ENCODE measurements at places on chromosomes 3 and 15. TPM values are rescaled to one million over a fixed set of nuclear protein-coding genes. Genes with fewer than 3 reads are reported as not detected.

The HGD gene
- 5.9 TPM for total RNA-seq

The PCSK6 gene
- 7.3 TPM for total RNA-seq

- no peak for DNase-seq
Observed at GRCh38 chr3:98710067-98710659, 53.0 kb upstream of the ST3GAL6 start.

- no peak for DNase-seq
Observed at GRCh38 chr15:73936181-73936580, 9.9 kb downstream of the LOXL1 start.

DNA sequence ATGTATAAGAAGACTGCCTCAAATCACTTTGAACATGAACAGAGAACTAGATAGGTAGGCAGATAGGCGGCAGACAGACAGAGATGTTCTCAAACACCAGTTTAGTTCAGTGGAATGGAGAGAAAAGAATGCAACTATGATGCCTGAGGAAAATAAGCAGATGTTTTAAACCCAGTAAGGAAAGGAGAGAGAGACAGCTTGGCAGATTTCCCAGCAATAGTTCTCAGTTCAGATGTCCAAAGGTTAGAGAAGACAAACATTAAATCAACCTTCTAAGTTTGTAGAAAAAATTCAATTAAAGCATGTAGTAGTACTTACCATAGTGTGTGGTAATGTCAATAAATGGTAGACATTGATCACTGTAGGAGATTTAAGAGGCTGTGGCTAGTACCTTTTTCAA, 209.6 kb upstream of the PFN2 start:
- peak; percentile 22 for DNase-seq

DNA sequence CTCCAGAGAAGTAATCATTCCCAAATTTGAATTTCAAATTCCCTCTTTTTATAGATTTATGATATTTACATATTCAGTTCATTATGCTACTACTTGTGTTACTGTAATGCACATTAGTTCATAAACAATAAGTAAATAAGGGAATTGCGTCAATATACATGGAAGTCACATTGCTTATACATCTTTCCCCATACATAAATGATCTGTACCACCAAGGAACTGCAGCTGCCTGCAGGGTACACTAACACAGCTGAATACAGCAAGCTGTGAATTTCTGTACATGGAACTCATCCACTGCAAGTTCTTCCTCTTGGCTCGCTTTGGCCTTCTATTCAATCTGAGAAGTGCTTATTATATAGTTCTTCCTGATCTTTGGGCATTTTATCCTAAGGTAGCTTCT, 15.5 kb downstream of the CASR start:
- no peak for DNase-seq

DNA sequence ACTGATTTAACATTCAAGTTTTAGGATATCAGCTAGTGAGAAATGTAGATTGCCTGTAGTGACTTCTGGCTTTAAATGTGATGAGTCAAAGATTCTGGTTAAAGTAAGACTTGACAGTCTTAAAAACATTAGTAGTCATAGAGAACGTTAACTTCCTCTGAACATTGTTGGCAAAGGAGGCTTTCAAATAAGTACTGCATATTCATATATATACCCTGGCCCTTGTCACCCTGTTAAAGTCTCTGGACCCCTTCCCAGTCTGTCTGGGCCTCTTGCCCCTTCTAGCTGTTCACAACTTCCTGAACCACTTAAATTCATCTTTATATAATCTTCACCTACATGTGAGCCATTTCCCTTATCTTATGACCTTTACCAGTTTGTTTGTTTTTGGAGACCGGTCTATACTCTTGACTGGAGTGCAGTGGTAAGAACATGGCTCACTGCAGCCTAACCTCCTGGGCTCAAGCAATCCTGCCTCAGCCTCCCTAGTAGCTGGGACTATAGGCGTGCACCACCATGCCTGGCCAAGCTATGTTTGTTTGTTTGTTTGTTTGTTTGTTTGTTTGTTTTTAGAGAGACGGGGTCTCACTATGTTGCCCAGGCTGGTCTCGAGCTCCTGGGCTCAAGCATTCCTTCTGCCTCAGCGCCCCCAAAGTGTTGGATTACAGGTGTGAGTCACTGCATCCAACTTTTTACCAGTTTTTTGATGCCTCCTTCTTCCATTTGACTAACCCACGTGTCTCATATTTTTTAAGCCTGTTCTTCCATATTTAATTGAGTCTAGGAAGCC, 64.4 kb upstream of the CRTC3 start:
- DNase-seq = no peak

GRCh38 chr3:47578691-47579632, at the start of gene CSPG5:
TSS of gene CSPG5 (minus strand) at chr3:47578865. CDS start at chr3:47578693, 172 bp downstream.
- no peak for DNase-seq

All from epithelial cell of proximal tubule (primary cell).